GM23248 (cell line): ENCODE measurements at places on chromosomes 6 and 20. TPM values are rescaled to one million over a fixed set of nuclear protein-coding genes. Genes with fewer than 3 reads are reported as not detected.
A peak's percentile ranks its signal among the peaks of the same experiment; 100 is the strongest.

DNA sequence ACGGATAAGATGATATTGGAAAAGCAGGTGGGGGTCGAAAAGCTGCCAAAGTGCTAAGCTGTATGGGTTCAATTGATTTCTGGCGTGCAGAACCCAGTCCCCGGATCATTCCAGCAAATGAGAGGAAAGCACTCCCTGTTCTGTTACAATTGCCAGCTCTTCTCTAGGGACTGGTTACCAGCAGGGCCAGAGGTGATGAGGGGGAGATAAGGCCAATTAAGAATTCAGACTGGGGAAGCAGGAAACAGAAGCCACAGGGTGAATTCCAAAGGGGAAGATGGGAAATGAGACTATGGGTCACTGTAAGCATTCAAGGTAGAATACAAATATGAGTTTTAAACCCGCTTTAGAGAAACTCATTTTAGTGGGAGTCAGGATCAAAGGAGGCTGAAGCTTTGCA is 349.4 kb upstream of the MAP3K7 start:
- no peaks in the 10 kb centered on the region for H3K36me3 ChIP-seq
- H3K4me1 ChIP-seq: no peaks in the 10 kb centered on the region
- H3K4me3 ChIP-seq: no peak overlapping the region
- H3K27ac ChIP-seq: no peak overlapping the region
- H3K27me3 ChIP-seq: 0 out of 2 replicates have a peak, but pooled peaks cover 4% of the 10 kb centered on the region
- no peak for DNase-seq

DNA sequence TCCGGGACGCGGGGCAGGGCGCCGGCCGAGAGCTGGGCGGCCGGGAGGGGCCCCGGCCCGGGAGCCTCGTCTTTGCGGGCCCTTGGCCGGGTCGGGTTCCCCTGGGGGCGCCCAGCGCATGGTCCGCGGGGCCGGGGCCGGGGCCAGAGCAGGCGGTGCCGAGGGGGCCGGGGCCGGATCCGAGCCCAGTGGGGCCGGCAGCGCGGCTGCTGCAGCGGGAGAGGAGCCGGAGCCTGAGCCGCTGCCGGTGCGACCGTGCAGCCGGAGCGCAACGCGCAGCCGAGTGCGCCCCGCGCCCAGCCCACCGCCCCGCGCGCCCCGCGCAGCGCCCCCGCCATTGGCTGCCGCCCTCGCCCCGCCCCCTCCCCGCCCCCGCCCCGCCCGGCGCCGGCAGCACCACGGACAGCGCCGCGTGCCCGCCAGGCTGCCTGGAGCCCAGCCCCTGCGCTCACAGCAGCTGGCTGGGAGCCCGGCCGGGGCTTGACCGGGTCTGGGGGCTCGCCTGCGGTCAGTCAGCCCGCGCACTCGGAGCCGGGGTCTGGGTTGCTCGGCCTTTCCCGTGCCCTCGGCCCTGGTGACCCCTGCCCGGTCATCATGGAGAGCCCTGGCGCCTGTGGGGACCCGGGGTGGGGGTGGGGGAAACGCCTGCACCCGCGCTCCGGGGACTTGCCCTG is at the start of gene HRH3:
HRH3 (minus strand) TSS at position 287 of the 674 bp plus-strand sequence. CDS start 308 bp downstream, outside the sequence.
- H3K4me3 ChIP-seq: no peak within 1 kb of the TSS
- H3K27me3 ChIP-seq: peaks cover 30% of the 10 kb centered on the region
- peak; percentile 52 for DNase-seq

DNA sequence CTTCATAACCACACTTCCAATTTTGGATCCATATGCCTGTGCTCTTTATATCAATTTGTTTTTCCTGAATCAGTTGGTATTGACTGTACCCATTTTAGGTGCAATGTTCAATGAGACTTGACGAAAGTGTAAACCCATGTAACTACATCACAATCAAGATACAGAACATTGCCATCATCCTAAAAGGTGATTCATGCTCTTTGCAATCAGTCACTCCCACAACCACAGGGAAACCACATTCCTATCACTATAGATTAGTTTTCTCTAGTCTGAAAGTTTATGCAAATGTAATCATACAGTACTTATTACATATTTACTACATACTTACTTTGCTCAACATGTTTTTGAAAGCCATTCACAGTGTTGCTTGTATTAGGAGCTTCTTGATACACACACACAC is 167.4 kb downstream of the ADGRG6 start:
- no peak overlapping the region for H3K4me3 ChIP-seq
- no peaks in the 10 kb centered on the region; the same call in 1 of the 2 replicates for H3K27me3 ChIP-seq
- no peaks in the 10 kb centered on the region for H3K4me1 ChIP-seq
- DNase-seq: no peak

GRCh38 chr6:137867685-137868509 is 838 bp downstream of the TNFAIP3 start:
- no peaks in the 10 kb centered on the region for H3K36me3 ChIP-seq
- H3K27me3 ChIP-seq: no peaks in the 10 kb centered on the region
- H3K4me3 ChIP-seq: peak overlapping the region; percentile 77

- peaks cover 65% of the 10 kb centered on the region for H3K4me1 ChIP-seq
- DNase-seq: peak; percentile 89
- peak overlapping the region; percentile 84 for H3K27ac ChIP-seq
- H3K27me3 ChIP-seq: no peaks in the 10 kb centered on the region
- peak overlapping the region; percentile 25; the same call in 1 of the 2 replicates for H3K4me3 ChIP-seq
- no peaks in the 10 kb centered on the region for H3K36me3 ChIP-seq
Measured at GRCh38 chr6:16337295-16337975, 99.0 kb downstream of the GMPR start.

GRCh38 chr6:27650620-27651370 is 177.9 kb upstream of the ZNF184 start:
- no peaks in the 10 kb centered on the region; the same call in 1 of the 2 replicates for H3K27me3 ChIP-seq
- H3K27ac ChIP-seq: no peak overlapping the region
- H3K4me3 ChIP-seq: no peak overlapping the region
- DNase-seq: peak; percentile 51
- H3K36me3 ChIP-seq: no peaks in the 10 kb centered on the region

DNA sequence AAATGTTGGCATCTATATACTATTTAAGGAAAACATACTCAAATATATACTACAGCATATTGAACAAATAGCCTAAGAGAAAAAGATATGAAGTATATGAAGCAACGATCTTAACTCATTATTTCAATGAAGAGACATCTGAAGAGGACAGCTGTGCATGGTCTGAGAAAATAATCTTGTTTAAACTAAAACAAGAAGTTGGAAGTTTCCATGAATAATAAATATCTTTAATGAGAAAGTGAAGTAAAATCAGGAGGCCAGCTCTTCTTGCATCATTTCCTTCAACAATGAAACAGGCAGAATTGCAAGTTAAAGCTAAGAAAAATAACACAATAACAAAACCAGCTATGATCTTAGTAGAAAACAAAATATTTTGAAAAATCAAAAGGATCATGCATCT is 1265.4 kb upstream of the MAP3K7 start:
- DNase-seq: no peak
- H3K36me3 ChIP-seq: no peaks in the 10 kb centered on the region
- no peak overlapping the region for H3K27ac ChIP-seq
- H3K4me3 ChIP-seq: no peak overlapping the region
- H3K4me1 ChIP-seq: no peaks in the 10 kb centered on the region

GRCh38 chr6:37987018-37987417 is 167.5 kb downstream of the ZFAND3 start:
- DNase-seq: peak; percentile 87
- no peak overlapping the region for H3K4me3 ChIP-seq
- no peaks in the 10 kb centered on the region for H3K36me3 ChIP-seq
- H3K4me1 ChIP-seq: peaks cover 59% of the 10 kb centered on the region
- H3K27me3 ChIP-seq: no peaks in the 10 kb centered on the region
- H3K27ac ChIP-seq: peak overlapping the region; percentile 63

GRCh38 chr20:2421247-2421646 is 40.5 kb downstream of the TGM6 start:
- H3K36me3 ChIP-seq: no peaks in the 10 kb centered on the region
- H3K4me3 ChIP-seq: no peak overlapping the region
- H3K27ac ChIP-seq: no peak overlapping the region
- peaks cover 44% of the 10 kb centered on the region for H3K27me3 ChIP-seq
- peak; percentile 35 for DNase-seq

- peak; percentile 41 for DNase-seq
- H3K27me3 ChIP-seq: peaks cover 10% of the 10 kb centered on the region; the same call in 1 of the 2 replicates
- H3K4me1 ChIP-seq: peaks cover 10% of the 10 kb centered on the region
- no peaks in the 10 kb centered on the region for H3K36me3 ChIP-seq
- no peak overlapping the region for H3K27ac ChIP-seq
- H3K4me3 ChIP-seq: peak overlapping the region; percentile 47
Measured at GRCh38 chr20:63854766-63855362, 6.4 kb upstream of the ABHD16B start.

GRCh38 chr20:20214757-20215275 is 153.1 kb upstream of the INSM1 start:
- DNase-seq: no peak
- H3K27me3 ChIP-seq: no peaks in the 10 kb centered on the region
- H3K4me3 ChIP-seq: no peak overlapping the region
- no peaks in the 10 kb centered on the region for H3K36me3 ChIP-seq

The TAGAP gene
- total RNA-seq: not detected in 2 replicates

- H3K4me3 ChIP-seq: no peak overlapping the region
- H3K27ac ChIP-seq: no peak overlapping the region
- no peak for DNase-seq
- H3K27me3 ChIP-seq: no peaks in the 10 kb centered on the region
- no peaks in the 10 kb centered on the region for H3K36me3 ChIP-seq
Measured at GRCh38 chr6:79384845-79385244, 150.4 kb upstream of the HMGN3 start.

DNA sequence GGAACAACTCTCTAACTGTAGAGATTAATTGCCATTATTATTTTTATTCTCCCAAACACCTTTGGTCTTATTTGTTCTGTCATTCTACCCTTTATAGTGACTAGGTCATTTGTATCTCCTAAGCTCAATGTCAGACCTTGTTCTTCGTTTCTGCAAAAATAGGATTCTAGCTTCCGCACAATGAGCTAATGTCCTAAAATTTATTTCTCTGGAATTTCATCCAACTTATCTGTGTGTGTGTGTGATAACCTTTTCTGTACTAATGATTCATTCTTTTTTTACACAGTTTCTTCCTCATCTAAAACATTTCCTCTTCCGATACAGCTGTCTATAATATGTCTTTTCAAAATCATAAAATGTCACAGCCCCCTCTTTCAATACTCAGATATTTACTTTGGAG is 84.5 kb downstream of the DOK5 start:
- H3K4me3 ChIP-seq: no peak overlapping the region
- DNase-seq: no peak
- no peak overlapping the region for H3K27ac ChIP-seq
- H3K4me1 ChIP-seq: peaks cover 20% of the 10 kb centered on the region

- peaks cover 30% of the 10 kb centered on the region for H3K4me1 ChIP-seq
- no peak overlapping the region for H3K27ac ChIP-seq
- H3K4me3 ChIP-seq: no peak overlapping the region
- peaks cover 34% of the 10 kb centered on the region; the same call in 1 of the 2 replicates for H3K36me3 ChIP-seq
- no peaks in the 10 kb centered on the region for H3K27me3 ChIP-seq
Measured at GRCh38 chr20:47280228-47280627, 76.3 kb downstream of the ZMYND8 start.

DNA sequence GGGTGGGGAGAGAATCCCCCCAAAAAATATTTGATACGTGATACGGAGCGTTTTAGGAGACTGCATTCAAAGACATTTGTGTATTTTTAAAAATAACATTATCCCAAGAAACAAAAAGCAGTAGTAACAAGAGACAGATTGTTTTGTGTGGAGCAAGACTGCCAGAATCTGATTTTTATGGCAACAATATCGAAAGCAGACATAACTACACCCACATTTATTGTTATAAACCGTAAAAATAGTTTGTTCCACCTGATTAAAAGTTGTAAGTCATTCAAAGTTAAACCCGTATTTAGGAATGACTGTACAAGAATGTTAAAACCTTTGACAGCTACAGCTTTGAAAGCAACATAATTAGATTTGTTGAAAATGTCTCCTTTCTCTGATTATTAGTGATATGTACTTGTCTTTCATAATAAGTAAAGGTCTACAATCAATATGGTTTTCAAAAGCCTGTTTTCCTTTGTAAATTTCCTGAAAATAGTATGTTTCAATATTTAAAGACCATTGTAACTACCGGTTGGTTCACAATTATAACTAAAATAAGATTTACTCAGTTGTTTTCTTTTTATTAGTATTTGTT is 2.7 kb downstream of the EYA4 start:
- H3K36me3 ChIP-seq: no peaks in the 10 kb centered on the region
- H3K27me3 ChIP-seq: peaks cover 73% of the 10 kb centered on the region
- H3K4me3 ChIP-seq: no peak overlapping the region
- no peaks in the 10 kb centered on the region for H3K4me1 ChIP-seq
- no peak for DNase-seq
- H3K27ac ChIP-seq: no peak overlapping the region

DNA sequence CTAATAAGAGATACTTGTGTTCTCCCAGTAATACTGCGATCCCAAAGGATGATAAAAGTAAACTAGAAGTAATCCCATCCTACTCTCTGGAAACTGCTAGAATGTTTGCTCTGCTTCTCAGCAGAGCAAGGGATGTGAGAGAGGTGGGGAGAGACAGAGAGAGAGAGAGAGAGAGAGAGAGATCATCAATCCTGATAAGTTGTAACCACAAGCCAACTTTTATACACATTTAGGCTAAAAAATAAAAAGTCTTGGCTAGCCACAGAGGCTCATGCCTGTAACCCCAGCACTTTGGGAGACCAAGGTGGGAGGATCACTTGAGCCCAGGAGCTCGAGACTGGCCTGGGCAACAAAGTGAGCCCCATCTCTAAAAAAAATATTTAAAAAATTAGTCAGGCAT is 16.0 kb upstream of the TRIM38 start:
- no peak for DNase-seq
- no peak overlapping the region for H3K4me3 ChIP-seq
- no peaks in the 10 kb centered on the region for H3K36me3 ChIP-seq
- H3K4me1 ChIP-seq: no peaks in the 10 kb centered on the region

GRCh38 chr6:77136086-77136485 is 327.2 kb downstream of the HTR1B start:
- peak; percentile 51 for DNase-seq
- no peak overlapping the region for H3K4me3 ChIP-seq
- H3K36me3 ChIP-seq: no peaks in the 10 kb centered on the region
- peaks cover 14% of the 10 kb centered on the region; the same call in 1 of the 2 replicates for H3K4me1 ChIP-seq

DNA sequence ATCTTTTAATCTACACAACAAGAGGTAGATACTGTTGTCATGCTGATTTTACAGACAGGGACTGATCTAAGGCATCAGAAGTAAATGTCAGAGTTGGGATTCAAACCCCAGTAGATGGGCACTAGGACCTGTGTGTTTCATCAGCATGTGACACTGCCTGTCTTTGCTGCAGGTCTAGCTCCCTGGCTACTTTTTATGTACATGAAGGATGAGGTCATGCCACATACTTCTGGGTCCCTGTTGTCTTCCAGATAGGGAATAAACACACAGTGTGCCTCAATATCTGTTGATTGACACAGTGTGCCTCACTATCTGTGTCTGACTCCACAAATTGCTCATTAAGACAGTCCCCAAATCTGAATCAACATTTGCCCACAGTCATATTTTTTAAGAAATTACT is 106.9 kb downstream of the TFAP2B start:
- H3K4me1 ChIP-seq: no peaks in the 10 kb centered on the region
- no peak overlapping the region for H3K27ac ChIP-seq
- H3K4me3 ChIP-seq: no peak overlapping the region
- no peaks in the 10 kb centered on the region for H3K27me3 ChIP-seq
- DNase-seq: no peak

DNA sequence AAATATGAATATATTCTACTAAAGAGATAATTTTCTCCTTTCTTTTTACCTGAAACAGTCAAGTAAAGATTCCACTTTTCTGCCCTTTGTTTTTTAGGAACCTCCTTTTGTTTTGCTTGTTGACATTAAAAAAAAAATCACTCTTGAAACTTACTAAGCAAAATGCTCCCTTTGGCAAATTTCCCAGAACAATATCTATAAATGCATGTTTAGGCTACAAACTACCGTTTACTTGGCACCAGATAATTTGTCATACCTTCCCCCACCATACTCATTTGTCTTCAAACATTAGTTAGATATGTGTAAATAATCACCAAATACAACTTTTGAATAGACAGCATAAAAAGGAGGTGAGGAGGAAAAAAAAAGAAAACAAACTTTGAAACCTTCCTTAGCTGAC is 604.7 kb downstream of the RFPL4B start:
- no peak overlapping the region for H3K4me3 ChIP-seq
- H3K36me3 ChIP-seq: no peaks in the 10 kb centered on the region
- no peak for DNase-seq
- peaks cover 7% of the 10 kb centered on the region for H3K4me1 ChIP-seq
